ENCODE measurements at places on chromosomes 7 and 10. TPM values are rescaled to one million over a fixed set of nuclear protein-coding genes. Genes with fewer than 3 reads are reported as not detected.

Gene ADGRA1
- total RNA-seq: not detected

Gene CDC14C
- not detected for total RNA-seq

Gene RARRES2
- 143 TPM for total RNA-seq

Gene C10orf120
- total RNA-seq: not detected

Gene TAS2R4
- total RNA-seq: 1.0 TPM

Gene FGFR2
- 135 TPM for total RNA-seq

Gene PAPOLB
- total RNA-seq: 0.14 TPM

Gene SLC16A9
- 5.6 TPM for total RNA-seq

DNA sequence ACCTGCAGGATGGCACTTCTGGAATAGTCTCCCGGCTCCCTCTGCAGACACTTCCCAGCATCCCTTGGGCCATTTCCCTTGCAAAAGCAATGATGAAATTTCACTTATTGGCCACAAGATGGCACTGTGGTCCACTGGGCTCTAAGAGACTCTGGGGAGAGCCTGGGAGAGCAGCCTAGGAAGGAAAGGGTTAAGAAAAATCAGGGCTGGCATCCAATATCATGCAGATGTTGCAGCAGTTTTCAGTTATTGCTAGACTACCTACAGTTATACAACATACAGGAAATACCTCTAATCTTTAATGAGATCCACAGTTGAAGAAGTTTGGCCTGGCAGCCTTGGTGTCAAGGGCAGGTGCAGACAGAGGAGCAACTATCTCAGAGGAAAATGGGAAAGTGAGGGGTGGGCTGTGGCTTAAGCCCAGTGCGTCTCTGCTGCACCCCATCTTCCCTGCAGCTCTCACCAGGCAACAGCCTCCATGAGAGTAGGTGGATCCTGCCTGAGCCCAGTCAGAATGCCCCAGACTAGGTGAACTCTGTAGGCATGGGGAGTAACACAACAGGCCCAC lies 100.2 kb upstream of the PRSS58 start:
- peak; percentile 34 for DNase-seq

- DNase-seq: no peak
Measured at GRCh38 chr10:4357911-4358310, 468.1 kb upstream of the AKR1E2 start.

DNA sequence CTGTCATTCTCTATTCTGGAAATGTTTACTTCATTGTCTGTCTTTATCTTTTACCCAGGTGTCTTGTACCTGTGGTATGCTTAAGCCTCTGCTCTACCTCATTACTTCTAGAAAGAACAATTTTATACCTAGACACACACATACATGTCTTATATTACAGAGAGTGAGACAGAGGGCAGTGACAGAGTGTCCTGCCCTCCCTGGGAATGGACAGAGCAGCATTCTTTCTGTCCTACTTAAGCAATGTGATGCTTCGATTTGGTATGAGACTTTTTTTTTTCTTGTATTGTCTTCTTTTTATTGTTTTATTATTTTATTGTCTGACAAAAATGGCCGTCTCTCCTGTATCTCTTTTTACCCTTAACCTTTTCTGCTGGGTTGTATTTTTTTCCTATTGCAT lies 286.1 kb downstream of the EXOC4 start:
- DNase-seq: no peak

DNA sequence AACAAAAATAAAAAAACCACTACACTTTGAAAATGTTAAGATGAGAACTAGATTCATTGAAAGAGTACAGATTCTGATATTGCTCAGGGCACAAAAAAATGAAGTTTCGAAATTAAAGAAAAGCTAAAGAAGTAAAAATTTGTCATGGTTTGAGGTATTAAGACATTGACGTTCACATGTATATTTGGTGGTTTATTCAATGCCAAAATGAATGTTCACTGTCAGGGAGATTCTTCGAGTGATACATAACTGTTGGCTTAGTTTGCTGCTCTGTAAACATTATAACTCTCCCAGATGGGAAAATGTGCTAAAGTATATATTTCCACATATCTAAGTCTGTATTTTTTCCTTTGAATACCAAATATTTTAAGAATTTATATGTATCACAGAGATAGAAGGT lies 345.0 kb downstream of the SEMA3D start:
- no peak for DNase-seq

- peak; percentile 80 for DNase-seq
Measured at GRCh38 chr10:113563306-113564088, 10.6 kb downstream of the HABP2 start.

GRCh38 chr7:76089865-76090475 lies 42.1 kb downstream of the MDH2 start:
- DNase-seq: peak; percentile 24

GRCh38 chr7:74269757-74270277 lies 15.6 kb upstream of the RFC2 start:
- DNase-seq: peak; percentile 72

DNA sequence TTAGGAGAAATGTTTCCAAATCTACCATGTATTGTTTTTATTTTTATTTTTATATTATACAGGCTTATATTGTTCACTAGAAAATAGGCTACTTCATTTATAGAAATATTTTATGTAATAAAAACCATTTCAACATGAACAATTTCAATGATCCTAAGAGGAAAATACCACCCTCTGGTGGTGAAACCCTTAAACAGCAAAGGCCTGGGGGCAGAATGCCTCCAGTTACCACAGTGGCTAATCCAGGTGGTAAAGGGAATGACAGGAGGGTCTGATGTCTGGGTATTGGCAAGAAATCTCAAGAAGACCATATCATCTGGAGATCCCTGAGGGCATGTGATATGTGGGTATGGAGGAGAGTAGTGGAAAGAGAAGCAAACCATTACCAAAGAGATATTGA lies 19.3 kb downstream of the MACC1 start:
- DNase-seq: no peak

DNA sequence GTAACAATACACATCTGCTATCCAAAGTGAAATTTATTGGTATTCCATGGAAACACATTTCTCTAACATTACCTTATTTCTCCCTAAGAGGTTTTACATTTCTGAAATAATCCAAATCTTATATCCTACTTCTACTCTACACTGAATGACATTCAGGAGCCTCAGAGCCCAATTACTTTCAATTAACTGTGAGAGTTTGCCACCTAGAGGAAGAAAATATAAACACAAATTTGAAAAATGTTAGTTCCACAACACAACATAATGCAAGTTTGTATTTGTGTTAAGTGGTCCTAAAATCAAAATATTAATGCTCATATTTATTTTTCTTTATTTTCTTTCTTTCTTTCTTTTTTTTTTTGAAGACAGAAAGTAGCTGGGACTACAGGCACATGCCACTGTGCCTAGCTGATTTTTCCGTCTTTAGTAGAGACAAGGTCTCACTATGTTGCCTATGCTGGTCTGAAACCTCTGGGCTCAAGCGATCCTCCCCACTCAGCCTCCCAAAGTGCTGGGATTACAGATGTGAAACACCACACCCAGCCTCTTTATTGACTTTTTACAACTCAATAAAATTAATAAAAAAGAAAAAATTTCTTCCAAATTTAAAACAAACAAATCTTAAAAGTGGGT lies 46.0 kb downstream of the ATAD1 start:
- no peak for DNase-seq

- no peak for DNase-seq
Measured at GRCh38 chr10:34492081-34492480, 323.0 kb downstream of the PARD3 start.

- DNase-seq: no peak
Measured at GRCh38 chr7:134443396-134444070, 15.4 kb downstream of the AKR1B1 start.

GRCh38 chr7:21912931-21913780 lies 32.5 kb downstream of the CDCA7L start:
- DNase-seq: no peak

GRCh38 chr7:128899392-128899791 lies 11.1 kb downstream of the KCP start:
- no peak for DNase-seq

- DNase-seq: no peak
Measured at GRCh38 chr10:32959006-32959920, 1.2 kb upstream of the ITGB1 start.
